ENCODE measurements at places on chromosomes 5 and 9.

DNA sequence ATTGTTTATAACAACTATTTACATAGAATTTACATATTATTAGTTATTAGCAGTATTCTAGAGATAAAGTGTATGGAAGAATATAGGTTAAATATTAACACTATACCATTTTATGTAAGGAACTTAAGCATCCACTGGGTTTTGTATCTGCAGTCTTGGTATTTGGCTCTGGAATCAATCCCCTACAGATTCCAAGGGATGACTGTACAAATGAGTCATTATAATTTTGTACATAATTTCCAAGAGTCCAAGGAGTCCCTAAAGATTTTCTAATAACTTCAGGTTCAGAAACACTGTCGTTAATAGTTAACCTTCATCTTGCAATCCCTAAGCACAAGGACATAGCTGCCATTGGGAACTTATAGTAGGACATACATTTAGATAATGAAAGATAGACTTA lies 254.8 kb upstream of the PDE4D start:
- no peak for DNase-seq

- DNase-seq: no peak
Measured at GRCh38 chr5:5755888-5756287, 333.4 kb downstream of the ICE1 start.

DNA sequence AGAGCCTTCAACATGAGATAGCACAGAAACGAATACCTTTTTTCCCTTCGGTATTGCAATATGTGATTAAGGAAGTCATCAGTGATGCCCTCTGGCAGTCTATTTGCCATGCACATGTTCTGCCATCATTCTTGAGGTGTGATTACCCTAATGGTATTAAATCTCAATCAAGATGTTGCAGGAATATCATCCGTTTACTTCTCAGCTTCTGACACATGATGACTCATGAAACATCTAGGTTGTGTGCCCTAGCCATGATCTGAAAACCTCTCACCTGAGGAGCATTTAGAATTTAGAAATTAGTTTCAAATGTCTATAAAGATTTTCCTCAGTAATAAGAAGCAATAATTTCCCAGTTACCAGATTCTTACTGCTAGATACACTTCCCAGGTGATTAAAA lies 209.1 kb downstream of the ADGRV1 start:
- DNase-seq: peak; percentile 1

DNA sequence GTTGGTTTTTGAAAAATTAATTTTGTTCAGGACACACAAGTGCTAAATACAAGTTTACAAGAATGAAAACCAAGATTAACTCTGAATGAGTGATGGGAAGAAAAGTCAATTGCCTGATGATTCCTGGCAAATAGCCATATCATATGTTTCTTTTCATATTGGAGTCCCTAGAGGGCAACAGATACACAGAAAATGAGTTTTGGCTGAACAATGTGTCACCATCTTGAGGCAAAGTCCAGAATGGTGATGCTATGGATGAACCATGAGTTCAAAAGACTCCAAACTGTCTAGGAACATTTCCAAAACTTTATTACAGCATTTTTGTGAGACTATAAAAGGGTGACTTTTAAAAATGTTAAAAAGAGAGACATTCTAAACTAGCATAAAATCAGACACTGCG lies 382.9 kb downstream of the TMEM161B start:
- DNase-seq: peak; percentile 14

- no peak for DNase-seq
Measured at GRCh38 chr9:71822456-71822855, 54.1 kb upstream of the CEMIP2 start.

GRCh38 chr9:96567203-96567700 lies 52.4 kb downstream of the CDC14B start:
- DNase-seq: no peak

DNA sequence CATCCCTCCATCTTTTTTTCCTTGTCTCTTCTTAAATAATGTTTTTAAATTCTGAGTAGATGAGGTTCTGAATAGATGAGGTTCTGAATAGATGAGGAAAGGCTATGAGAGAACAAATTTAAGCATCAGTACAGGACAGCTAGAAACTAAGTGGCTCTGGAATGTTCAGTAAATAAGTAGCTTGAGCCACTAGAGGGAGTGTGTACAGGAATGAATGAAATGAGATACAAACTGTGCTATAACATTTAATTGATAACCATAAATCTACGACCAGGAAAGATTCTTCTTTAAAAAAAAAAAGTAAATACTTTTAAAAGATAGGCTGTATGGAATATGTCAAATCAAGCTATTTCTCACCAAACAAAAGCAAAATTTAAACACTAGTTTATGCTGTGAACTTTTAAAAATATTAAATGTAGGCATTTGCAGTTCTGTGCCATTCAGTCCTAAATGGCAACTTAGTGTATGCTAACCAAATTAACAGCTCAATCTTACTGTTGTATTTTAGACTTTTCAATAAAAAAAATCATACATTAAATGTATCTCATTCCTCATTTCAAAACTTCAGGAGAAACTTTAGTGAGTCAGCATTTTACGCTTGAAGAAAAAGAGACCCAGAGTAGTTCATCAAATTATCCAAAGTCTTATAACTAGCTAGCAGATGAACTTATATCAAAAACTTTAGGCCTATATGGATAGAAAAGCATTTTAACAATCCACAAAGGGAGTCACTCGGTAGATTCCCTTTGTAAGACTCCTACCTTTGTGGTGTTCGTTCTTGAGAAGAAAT lies 70.4 kb upstream of the SNX2 start:
- DNase-seq: peak; percentile 35

- DNase-seq: peak; percentile 15
Measured at GRCh38 chr9:92911511-92912475, 34.0 kb upstream of the ZNF484 start.

DNA sequence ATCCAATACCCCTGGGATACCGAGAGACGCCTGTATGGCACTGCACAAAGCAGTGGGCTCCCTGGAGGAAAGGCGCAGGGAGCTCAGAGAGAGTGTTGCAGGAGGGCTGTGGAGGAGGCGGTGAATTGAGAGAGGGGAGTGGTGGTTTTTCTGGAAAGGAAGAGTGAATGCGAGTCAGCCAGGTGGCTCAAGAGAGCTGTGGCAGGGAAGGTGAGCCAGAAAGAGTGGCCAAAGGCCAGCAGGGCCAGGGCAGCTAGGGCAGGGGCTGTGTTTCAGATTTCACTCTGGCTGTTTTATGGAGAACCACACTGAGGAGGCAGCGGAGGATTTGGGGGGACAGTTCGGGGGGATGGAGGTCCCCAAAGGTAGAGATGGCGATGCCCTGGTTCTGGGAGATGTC lies 13.0 kb upstream of the DAB2IP start:
- no peak for DNase-seq

- DNase-seq: peak; percentile 68
Measured at GRCh38 chr9:124306098-124306735, 48.5 kb downstream of the NEK6 start.

- DNase-seq: peak; percentile 82
Measured at GRCh38 chr9:127336506-127337352, 60.2 kb upstream of the SLC2A8 start.

GRCh38 chr5:109291090-109291489 lies 118.7 kb downstream of the PJA2 start:
- DNase-seq: no peak

- DNase-seq: peak; percentile 82
Measured at GRCh38 chr5:34608859-34609648, 47.1 kb upstream of the RAI14 start.

DNA sequence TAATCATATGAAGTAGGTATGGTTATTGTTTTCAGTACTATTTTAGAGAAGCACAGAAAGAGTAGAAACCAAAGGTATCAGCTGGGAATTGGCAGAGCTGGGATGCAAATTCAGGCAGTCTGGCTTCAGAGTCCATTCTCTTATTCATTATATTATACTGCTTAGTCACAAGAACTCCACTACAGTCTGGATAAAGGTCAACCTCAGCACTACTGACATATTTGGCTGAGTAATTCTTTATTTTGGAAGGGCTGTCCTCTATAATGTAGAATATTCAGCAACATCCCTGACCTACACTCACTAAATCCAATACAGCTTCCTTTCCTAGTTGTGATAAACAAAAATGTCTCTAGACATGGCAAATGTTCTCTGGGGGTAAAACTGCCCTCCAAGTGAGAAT lies 37.6 kb downstream of the PTGER4 start:
- no peak for DNase-seq

- DNase-seq: no peak
Measured at GRCh38 chr9:2385746-2386145, 235.8 kb upstream of the VLDLR start.

DNA sequence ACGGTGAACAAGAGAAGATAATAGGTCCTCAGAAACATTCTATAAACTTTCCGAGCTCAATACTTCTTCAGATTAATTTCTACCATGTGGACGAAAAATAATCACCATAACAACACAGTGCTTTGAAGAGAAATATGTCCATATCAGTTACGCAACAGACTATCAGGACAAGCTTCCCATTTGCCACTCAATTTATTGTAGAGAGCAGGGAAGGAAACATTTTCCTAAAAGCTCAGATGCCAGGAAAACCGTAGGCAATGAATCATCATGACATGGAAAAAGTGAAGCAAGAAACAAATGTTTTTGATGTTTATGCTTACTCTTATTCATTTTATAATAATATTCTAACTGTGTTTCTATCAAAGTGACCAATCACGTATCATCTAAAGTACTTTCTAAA lies 87.6 kb downstream of the S1PR3 start:
- no peak for DNase-seq

GRCh38 chr5:7638456-7638855 lies 212.5 kb downstream of the CFAP90 start:
- no peak for DNase-seq

- no peak for DNase-seq
Measured at GRCh38 chr9:117825609-117826347, 121.6 kb downstream of the TLR4 start.

GRCh38 chr5:151038412-151038745 lies 18.0 kb downstream of the GPX3 start:
- no peak for DNase-seq

GRCh38 chr5:59586841-59587240 lies 306.7 kb downstream of the PDE4D start:
- no peak for DNase-seq

DNA sequence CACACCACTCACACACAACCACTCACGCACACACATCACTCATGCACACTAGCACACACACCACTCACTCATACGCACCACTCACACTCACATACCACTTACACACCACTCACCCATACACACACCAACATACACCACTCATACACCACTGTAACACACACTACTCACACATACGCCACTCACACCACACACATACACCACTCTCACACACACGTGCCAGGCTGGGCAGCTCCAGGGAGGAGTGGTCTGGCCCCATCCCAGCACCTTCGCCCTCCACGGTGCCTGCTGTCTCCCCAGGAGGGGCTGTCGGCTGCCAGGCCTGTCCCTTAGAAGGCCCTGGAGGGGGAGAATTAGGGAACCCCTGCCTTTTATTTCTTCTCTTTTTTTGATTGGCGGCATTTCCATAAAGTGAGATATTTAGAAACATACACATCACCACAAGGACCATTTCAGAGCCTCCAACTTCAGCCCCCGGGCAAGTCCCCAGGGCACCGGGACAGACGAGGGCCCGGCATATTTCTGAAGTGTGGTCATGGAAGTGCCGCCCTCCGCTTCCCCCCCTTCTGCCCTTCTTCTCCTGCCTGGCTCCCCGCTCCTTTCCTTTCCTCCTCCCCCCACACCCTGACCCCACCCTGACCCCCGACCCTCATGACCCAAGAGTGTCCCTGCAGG lies 6.3 kb upstream of the ASB6 start:
- no peak for DNase-seq

- DNase-seq: no peak
Measured at GRCh38 chr9:37408933-37409710, 13.4 kb upstream of the GRHPR start.

GRCh38 chr9:23740531-23740930 lies 85.5 kb downstream of the ELAVL2 start:
- DNase-seq: no peak

GRCh38 chr5:43296835-43297234 lies 16.4 kb downstream of the HMGCS1 start:
- DNase-seq: no peak

DNA sequence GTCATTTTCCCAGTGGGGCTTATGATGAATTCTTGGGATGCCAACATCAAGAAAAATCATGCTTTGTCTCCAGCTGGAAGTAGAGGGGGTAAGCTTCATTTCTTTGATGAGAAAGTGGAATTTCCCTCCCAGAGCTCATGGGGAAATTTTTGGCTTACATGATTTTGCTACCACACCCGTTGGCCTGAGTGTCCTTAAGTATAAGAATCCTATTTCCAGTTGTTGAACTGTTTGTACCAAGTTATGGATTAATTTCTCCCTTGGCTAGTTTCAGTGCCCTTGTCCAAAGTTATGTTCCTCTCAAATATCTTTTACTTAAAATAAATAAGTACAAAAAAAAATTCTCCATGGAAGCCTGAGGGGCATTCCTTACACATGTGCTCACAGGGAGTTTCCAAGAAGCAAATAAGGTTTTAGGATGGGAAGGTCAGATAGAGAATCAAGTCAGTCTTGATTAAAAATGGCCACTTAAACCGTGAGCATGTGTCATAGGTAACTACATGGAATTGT lies 82.3 kb downstream of the PTCD2 start:
- DNase-seq: peak; percentile 76

DNA sequence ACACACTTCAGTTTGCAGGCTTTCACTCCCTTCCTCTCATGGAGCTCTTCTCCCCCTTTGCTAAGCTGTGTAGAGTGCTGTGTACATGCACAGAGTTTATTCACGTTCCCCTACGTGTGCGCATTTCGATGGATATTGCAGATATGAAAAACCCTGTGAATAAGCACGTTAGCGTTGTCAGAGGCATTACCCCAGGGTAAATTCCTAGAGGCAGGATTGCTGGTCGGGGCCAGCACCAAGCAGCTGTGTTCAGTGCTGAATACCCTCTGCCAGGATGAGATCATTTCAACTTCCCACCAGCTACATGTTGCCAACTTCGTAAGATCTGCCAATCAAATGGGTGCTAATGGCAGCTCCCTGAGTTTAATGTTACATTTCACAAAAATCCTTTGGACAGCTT lies 172.3 kb upstream of the PPP1R26 start:
- no peak for DNase-seq

DNA sequence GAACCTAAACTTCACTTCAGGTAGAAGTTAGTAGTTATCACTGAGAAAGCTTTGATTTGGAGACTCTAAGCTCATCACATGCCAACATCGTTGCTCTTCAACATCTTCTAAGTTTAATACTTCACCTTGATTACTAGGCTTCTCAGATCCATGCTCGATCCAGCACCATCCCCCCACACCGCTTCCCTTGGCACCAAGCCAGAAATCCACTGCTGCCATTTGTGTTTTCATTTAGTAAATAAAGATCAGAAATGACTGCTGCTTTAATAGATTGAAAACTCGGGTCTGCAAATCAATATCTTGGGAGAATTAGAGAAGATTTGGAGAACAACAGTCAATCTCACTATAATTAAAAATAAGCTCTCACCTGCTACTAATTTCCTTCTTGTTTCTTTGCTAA lies 214.7 kb upstream of the NR4A3 start:
- DNase-seq: no peak

- DNase-seq: peak; percentile 56
Measured at GRCh38 chr9:7117676-7118561, 360.1 kb downstream of the KDM4C start.
